Psoas muscle (tissue), 8 donors: ENCODE measurements at places on chromosomes 3 and 15. TPM values are rescaled to one million over a fixed set of nuclear protein-coding genes. Genes with fewer than 3 reads are reported as not detected.

GRCh38 chr15:93826790-93827189 is 404.6 kb upstream of the MCTP2 start:
- no peak for DNase-seq

Gene CMTM7
- 5.1 TPM for total RNA-seq

Gene COX5A
- total RNA-seq = 715 TPM

Gene CNTN3
- 0.32 TPM for total RNA-seq

Gene TRPM1
- not detected for total RNA-seq

DNA sequence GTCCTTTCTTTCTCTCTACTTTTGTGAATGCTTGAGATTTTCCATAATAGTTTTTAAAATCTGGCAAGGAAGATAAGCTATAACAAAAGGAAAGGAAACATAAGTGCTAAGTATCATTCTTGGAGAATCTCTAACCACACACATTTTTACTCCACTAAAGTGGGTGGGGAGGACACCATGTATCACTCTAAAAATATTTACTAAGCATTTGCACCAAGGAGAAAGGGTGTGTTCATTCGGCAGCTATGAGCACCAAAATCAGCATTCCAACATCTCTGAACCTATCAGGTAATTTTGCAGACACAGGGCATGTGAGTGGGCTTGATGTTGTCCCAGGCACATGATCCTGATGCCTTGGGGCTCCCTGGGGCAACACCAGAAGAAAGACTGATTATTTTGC is 5.5 kb downstream of the B4GALT4 start:
- DNase-seq = no peak

Gene COL6A5
- not detected for total RNA-seq

Gene GPR176
- total RNA-seq = 0.36 TPM

Gene TP63
- 10.3 TPM for total RNA-seq

Gene GUCA1C
- total RNA-seq = not detected

GRCh38 chr3:5250467-5251195 is 63.1 kb downstream of the EDEM1 start:
- no peak for DNase-seq

DNA sequence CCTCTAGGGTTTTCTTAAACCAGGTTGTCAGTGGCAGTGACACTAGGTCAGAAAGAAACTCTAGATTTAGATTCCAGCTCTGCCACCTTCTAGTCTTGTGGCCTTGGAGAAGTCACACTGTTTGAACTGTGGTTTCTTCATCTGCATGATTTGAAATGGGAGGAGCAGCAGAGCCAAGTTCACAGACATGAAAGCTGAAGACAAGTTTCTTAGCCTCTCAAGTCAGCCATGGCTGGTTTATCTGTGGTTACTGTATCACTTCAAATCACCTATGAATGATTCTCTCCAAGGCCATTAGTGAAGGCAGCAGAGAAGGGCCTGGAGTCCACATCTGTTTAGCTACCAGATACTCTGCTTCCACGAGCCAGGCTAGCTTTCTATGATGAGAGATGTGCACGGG is 15.6 kb downstream of the CLEC3B start:
- no peak for DNase-seq

Gene MYZAP
- total RNA-seq = 5.6 TPM

- DNase-seq = no peak
Observed at GRCh38 chr3:128706086-128706615, 19.8 kb upstream of the RAB7A start.

DNA sequence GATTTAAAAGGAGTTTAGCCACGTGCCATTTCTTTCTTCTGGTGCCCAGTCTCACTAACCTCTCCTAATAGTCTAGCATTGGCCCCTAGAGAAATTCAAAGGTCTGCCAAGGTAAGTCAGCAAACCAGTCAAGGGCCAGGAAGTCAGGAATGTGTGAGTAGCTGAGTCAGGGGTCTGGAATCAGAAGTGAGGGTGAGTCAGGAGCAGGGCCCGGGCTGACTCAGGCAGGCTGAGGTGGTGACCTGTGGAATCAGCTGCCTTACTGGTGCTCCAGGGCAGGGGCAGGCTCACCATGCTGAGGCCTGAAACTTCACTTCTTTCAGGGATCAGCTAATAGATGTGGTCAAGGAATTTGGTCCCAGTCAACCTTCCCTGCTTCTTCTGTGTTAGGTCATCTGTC is 105.8 kb upstream of the MYZAP start:
- DNase-seq = no peak

DNA sequence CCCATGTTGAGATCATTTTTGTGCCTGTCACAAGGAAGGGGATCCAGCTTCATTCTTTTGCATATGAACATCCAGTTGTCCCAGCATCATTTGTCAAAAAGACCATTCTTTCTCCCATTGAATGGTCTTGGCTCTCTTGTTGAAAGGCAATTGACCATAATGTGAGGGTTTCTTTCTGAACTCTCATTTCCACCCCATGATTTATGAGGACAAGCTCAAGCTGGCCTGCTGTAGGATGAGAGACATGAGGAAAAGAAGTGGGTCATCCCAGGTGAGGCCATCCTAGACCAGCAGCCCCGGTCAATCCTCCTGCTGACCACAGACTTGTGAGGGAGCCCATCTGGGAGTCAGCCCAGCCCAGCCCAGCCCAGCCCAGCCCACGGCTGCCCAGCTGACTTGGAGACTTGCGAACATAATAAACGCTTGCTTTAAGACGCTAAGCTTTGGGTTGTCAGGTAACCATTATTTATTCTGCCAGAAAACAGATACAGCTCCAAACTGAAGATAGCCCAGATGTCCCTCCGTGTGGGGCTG is 69.0 kb downstream of the LINGO1 start:
- no peak for DNase-seq

GRCh38 chr15:52326756-52327155 is 31.2 kb upstream of the MYO5C start:
- DNase-seq = no peak

DNA sequence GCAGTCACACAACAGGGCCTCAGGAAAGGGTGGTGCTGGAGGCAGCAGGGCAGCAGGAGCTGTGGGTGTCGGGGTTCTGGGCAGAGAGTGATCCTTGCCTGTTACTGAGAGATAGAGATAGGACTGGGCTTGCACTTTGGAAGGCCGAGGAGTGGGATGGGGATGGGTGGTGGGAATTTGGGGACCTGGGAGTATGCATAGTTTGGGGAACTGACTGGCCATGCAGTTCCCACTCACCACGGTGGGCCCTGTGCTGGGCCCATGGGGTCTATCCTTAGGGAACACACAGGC is 192.5 kb upstream of the LINGO1 start:
- DNase-seq = no peak

- DNase-seq = peak; percentile 67
Observed at GRCh38 chr15:90571063-90571541, 41.4 kb downstream of the CRTC3 start.

DNA sequence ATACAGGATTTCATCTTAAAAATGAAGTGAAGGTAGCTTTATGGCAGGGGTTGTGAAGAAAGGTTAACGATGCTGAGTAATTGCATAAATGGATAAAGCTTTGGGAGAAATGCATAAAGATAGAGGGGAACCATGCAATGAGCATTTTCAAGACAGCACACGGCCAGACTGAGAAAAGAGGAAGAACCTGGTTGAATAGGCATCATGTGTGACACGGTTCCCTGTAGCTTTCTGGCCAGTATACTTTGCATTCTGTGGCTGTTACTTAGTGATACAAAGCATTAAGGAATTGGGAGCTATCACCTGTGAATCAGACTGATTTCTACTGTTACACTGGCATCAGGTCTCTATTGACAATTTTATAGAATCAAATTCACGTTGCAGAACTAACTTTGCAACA is 33.3 kb downstream of the NR2C2 start:
- DNase-seq = no peak

DNA sequence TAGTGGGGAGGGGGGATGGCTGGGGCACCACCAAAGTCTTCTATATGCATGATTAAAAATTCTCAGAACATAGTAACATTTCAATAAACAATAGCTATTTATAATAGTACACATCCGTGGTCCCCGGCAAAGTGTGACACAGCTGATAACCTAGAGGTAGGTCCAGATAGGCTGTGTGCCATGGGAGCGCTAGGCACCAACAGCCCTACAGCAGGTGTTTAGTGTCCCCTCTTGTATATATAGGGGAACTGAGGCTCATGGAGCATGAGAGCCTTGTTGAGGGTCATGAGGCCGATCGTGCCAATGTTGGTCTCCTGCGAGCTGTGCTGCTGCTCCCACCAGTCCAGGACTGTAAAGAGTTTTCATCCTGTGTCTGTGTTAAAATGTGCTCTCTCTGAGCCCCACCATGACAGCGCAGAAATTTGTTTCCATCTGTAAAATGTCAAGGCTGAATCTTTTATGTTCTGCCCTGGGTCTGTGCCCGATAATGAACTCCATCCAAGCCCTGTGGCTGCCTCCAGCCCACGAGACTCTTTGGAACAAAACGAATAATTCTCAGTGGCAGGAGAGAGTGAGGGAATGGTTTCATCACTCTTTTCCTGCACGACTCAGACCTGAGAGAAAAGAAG is 14.5 kb downstream of the TMEM158 start:
- DNase-seq = no peak
